ENCODE measurements at places on chromosomes 3 and 15.

DNA sequence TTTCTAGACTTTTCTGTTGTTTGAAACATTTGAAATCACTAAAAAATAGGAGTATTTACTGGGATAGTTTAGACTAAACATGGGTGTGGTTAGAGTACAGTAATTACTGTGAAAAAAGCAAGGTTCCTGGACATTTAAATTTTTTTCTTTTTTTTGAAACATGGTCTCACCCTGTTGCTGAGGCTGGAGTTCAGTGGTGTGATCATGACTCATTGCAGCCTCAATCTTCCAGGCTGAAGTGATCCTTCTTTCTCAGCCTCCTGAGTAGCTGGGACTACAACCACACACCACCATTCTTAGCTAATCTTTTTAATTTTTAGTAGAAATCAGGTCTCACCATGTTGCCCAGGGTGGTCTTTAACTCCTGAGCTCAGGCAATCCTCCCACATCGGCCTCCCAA lies 20.4 kb upstream of the CELF6 start:
- no peak for DNase-seq

DNA sequence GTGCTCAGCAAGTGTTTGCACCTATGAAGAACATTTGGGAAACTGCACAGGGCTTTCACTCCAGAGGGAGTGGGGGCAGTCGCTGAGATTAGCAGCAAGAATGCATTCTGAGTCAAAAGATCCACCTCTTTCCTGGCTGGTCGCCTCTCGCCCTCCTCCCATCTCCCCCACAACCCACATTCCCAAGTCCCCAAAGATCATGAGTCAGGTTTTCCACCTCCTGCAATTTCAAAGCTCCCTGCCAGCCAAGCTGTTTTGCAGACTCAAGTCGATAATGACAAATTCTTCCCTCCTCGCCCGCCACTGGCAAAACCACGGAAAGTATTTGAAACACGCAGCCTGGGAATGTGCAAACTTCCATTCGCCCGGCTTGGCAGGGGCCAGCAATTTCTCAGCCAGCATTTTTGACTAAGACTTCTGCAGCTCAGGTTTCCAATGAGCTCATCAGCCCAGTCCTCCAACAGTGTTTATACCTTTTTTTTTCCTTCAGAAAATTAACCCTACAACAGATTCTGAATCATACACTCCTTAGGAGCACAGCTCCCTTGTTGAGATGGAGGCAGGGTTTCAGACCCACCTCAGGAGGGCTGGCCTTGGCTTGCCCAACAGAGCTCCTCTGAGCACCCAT lies 181.4 kb downstream of the SMAD6 start:
- no peak for DNase-seq

- no peak for DNase-seq
Measured at GRCh38 chr3:47431225-47431624, 44.5 kb downstream of the SCAP start.

- no peak for DNase-seq
Measured at GRCh38 chr15:78364233-78364632, 24.1 kb downstream of the CRABP1 start.

GRCh38 chr3:113649174-113649845 lies 47.1 kb downstream of the USF3 start:
- DNase-seq = no peak

- no peak for DNase-seq
Measured at GRCh38 chr15:74019734-74020133, 25.2 kb downstream of the PML start.

- DNase-seq = no peak
Measured at GRCh38 chr3:175240921-175241320, 381.8 kb downstream of the NAALADL2 start.

DNA sequence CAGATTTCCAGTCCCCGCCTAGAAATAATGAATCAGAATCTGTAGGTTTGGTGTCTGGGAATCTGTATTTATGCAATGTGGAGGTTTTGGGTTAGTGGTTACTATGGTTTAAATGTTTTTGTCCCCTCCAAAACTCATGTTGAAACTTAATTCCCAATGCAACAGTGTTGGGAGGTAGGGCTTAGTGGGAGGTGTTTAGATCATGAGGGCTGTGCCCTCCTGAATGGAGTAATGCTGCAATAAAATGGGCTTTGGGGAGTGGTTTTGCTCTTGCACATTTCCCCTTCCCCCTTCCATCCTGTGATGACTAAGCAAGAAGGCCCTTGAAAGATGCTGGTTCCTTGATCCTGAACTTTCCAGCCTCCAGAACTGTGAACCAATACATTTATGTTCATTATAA lies 9.2 kb upstream of the RFC4 start:
- no peak for DNase-seq

- no peak for DNase-seq
Measured at GRCh38 chr3:55611121-55611520, 124.0 kb upstream of the WNT5A start.

- DNase-seq = no peak
Measured at GRCh38 chr3:192851821-192852372, 65.8 kb downstream of the MB21D2 start.

DNA sequence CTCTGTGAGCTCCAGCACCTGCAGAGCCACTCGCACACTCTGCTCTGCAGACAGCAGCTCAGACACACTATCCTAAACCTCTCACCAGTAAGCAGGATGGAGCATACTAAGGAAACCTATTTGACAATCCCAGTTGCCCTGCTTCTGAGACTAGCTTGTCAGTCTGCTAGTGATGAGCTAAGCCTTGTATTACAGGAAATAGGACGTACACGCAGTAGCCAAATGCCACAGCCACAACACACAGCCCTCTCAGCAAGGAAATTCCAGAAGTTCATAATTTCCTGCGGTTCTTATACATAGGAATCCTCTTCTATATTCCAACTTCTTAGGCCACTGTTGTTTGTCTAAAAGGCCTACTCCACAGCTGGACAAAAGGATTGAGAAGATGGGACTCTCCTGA lies 74.5 kb downstream of the MYLK start:
- no peak for DNase-seq

- no peak for DNase-seq
Measured at GRCh38 chr15:30650012-30650929, 24.3 kb downstream of the ARHGAP11B start.

Measured in activated T-cell treated with anti-CD3 and anti-CD28 coated beads, Interleukin-2, amount 50 U/mL, for 1 hour (primary cell).